AG04449 (cell line): ENCODE measurements at places on chromosomes 3 and 15.

DNA sequence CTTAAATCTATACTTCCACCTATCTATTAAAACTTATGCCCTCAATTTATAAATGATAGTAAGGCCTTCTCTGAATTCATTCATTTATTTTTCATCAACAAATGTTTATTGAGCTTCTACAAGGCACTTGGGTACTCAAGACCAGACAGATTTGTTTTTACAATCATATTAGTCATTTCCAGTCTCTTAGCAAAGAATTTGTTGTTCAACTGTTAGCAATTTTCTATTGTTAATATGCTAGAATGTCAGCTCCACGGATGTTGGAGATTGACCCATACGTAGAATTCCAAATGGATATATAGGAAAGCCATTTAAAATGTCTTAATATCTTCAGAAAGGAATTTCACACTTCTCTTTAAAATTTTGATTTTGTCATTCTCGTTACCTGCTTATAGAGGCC lies 36.7 kb downstream of the ZBTB38 start:
- DNase-seq: no peak

- DNase-seq: no peak
Observed at GRCh38 chr3:21013566-21013965, 737.4 kb downstream of the ZNF385D start.

DNA sequence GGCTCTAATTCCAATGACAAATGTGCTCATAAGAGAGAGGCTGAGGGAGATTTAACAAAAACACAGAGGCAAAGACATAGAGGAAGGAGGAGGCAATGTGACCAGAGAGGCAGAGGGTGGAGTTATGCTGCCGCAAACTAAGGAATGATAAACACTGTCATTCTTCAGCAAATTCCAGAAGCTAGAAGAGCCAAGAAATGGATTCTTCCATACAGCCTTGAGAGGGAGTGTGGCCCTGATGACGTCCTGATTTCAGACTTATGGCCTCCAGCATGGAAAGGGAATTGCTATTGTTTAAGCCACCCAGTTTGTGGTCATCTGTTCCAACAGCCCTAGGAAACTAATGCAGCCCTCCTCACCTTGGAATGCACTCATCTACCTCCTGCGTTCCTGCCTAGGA lies 30.5 kb downstream of the CD47 start:
- DNase-seq: no peak

GRCh38 chr3:49022688-49023171 lies 809 bp downstream of the NDUFAF3 start:
- no peak for DNase-seq

- DNase-seq: no peak
Observed at GRCh38 chr3:13010780-13011572, 62.3 kb downstream of the IQSEC1 start.

GRCh38 chr15:62777671-62778070 lies 264.9 kb upstream of the TPM1 start:
- no peak for DNase-seq

GRCh38 chr3:155861476-155862183 lies 7.4 kb upstream of the SLC33A1 start:
- no peak for DNase-seq

GRCh38 chr3:2623436-2623835 lies 486.7 kb downstream of the IL5RA start:
- no peak for DNase-seq

DNA sequence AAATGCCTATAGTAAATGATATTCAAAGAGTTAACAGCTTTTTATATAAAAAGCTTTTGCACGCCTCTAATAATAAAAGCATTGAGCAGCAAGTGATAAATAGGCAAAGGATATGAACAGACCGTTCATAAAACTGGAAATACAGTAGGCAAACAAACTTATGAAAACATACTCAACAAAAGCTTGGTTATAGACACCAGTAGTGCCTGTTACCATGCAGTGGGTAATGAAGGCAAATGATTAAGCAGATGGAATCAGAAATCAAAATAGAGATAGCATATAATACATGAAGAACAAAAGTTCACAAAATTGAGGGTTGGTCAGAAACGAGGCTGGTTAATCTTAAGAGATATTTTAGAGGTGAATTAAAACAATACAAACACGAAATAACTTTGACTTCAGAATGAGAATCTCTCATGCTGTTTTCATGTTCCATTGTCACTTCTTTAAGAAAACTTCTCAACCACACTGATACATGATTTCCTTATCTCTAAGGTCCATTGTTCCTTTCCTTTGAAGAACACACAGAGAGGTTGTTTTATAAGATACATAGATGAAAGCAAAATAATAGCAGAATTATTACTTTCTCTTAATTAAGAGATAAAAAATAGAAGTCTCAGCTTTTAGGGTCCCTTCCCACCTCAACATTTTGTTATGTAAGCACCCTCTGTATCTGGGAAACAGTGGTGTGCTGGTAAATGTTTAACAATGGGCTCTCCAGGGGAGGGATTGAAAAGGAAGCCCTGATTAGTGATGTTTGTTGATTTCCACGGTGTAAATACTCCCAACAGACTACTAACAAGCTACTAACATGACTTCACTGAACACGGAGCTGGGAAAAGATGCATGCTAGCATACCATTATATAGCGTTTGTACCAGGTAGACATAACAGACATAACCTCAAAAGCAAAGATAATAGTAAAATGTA lies 12.6 kb downstream of the RASGRP1 start:
- DNase-seq: no peak

GRCh38 chr3:115834068-115834467 lies 210.8 kb downstream of the GAP43 start:
- DNase-seq: peak; percentile 78

- no peak for DNase-seq
Observed at GRCh38 chr15:72117486-72118016, 399 bp downstream of the MYO9A start.

DNA sequence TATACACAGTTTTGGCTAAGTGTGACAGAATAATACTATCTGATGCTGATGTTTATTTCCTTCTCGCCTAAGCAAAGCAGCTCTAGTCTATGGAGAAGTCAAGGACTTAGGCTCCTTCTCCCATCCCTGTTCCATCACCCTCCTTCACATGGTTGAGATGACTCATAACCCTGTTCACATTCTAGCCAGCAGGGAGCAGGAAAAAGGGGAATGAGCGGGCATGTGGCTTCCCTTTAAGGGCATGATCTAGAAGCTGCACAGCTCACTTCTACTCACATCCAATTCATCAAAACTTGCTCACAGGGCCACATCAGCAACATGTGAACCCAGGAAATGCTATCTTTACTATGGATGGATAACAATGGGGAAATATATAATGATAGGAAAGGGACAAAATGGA lies 40.9 kb downstream of the CBLB start:
- peak; percentile 38 for DNase-seq

GRCh38 chr3:27688053-27688452 lies 34.1 kb downstream of the EOMES start:
- no peak for DNase-seq

GRCh38 chr15:78695854-78696253 lies 54.8 kb upstream of the CHRNB4 start:
- DNase-seq: no peak

- DNase-seq: no peak
Observed at GRCh38 chr3:160921020-160921635, 165.1 kb downstream of the PPM1L start.

DNA sequence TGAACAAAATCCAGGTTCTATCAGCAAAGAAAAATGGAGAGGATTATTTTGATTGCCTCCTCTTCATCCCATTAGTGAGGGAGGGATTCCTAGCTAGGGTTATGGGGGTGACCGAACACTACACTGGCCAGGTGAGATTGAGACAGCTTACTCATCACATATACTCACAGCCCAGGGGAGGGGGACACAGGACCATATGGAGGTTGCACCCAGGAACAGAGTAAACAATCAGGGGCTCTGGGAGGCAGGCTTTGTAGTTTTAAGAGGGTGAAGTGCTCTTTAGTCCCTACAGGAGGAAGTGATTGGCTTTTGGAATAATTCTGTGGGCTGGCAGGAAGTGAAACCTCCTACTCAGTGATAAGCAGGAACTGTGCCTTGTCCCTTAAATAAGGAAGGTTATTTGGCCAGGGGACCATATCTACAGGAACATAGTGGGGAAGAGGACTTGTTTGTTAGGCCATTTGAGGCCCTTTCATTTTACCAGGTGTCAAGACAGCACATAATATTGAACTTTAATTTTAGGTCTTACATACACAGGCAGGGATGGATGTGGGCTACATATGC lies 17.5 kb upstream of the KCTD6 start:
- no peak for DNase-seq

GRCh38 chr3:122246199-122246598 lies 62.7 kb downstream of the CASR start:
- no peak for DNase-seq

GRCh38 chr15:66036859-66037258 lies 167.6 kb downstream of the RAB11A start:
- DNase-seq: no peak

DNA sequence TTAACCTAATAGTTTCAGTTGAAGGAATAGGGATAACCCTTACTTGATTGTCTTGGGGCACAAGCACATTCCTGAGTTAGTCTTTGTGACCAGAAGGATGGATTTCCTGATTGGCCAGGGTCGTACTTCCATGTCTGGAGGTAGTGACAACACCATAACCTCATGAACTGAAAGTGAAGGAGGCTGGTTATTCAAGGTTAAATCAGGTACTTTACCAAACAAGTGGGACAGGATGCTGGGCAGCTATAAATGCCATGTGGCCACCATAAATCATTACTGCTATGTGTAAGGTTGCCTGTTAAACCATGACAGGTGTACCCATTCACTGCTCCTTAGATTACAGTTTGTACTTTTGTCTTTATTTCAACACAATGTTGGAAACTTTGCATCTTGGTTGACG lies 128.3 kb upstream of the SAMMSON start:
- DNase-seq: no peak

- DNase-seq: no peak
Observed at GRCh38 chr3:15476378-15476777, 45.1 kb downstream of the COLQ start.

- no peak for DNase-seq
Observed at GRCh38 chr3:146189519-146190173, 28.7 kb upstream of the PLOD2 start.

DNA sequence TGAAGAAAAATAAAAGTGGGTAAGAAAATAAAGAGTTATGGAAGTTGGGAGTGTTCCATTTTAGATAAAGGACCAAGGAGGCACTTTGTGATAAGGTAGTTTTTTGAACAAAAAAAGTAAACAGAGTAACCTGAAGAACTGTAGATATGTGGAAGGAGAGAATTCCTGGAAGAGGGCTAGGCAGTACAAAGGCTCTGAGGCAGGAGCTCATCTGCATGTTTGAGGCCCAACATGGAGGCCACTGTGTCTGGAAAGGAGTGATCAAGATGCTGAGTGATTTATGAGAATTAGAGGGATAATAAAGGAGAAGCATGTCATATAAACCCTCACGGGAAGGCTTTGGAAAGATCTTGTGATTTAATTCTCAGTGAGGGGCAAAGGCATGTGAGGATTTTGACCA lies 126.5 kb downstream of the DTWD1 start:
- DNase-seq: no peak

DNA sequence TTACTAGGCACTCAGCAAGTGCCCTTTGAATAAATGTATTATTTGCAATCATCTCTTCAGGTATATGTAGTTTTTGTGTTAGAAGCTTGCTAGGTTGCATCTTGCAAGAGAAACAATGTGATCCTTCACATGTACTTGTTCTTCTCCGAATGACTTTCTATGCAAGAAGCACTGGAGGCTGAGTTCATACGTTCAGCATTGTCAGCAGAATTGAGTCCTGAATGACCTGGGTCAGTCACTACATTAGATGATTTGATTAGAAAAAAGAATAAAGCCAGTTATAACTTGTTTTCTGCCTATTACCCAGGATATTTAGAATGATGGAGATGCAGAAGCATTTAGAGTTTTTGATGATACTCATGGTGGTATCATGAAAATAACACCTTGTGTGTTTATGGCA lies 479.1 kb upstream of the TPRG1 start:
- no peak for DNase-seq

DNA sequence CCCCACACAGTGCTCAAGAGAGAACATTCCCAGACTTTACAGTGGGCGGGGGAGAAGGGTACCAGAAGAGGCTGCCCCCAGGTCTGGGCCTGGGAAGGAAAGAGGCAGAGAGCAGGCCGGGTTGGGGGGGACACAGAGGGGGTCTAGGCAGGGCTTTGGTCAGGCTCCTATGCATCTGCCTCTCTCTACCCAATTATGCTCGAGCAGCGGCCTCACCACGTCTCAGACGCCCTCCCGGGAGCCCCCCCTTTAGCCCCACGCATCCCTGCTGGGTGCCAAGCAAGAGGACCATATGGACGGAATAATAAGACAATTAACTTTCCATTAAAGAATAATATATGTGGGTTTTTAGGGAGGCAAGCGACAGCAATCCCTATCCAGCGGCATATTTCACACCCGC lies 32.8 kb downstream of the CACNA2D2 start:
- no peak for DNase-seq

DNA sequence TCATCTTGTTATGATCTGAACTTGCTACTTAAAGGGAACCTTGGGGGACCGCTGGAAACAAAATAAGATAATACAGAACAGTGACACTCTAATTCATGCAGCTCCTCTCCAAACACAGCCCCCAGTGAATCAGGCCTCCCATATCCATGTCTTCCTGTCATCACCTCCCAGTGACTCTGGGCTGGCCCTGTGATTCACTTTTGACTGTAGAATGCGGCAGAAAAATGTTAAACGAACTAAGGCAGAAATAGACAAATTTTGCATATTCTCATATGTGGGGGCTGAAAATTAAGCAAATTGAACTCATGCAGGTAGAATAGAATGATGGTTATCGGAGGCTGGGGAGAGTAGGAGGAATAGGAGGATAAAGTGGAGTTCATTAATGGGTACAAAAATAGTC lies 20.2 kb upstream of the GADL1 start:
- DNase-seq: no peak

GRCh38 chr3:194368918-194369317 lies 625 bp downstream of the LRRC15 start:
- no peak for DNase-seq

DNA sequence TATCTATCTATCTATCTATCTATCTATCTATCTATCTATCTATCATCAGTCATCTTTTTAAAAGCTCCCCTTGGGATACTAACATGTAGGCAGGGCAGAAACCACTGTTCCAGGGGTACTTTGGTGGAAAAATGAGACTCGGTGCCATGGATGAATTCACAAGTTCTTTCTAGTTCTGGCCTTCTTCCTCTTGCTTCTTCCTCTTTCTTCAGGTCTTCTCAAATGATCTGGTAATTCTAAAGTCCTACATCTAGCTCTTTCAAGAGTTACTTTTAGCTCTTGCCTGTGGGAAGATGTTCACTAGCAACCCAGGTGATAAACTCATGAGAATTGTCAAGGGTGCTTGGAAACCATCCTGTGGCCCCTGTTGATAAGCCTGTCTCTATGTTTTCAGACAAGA lies 168.5 kb upstream of the TBC1D5 start:
- DNase-seq: no peak

DNA sequence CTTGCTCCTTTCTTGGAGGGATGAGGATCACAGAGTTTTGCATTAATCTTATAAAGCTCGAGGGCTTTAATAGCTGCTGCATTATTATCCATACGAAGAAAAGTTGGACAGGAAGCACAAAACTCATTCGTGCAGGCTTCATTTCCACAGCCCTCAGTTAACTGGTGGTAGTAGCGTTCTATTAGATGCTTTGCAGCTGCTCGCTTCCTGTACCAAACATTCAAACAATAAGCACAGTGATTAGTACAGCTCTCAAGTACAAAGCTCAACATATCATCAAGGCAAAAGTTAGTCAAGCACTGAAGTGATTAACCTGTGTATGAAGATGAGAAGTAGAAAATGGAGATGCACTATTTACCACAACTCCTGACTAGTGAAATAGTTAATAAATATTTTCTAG lies 63.3 kb downstream of the UBE3A start:
- no peak for DNase-seq

GRCh38 chr3:85846940-85847339 lies 888.2 kb downstream of the CADM2 start:
- no peak for DNase-seq
